NCI-H1417 (cell line): ENCODE measurements at places on chromosomes 12 and 14.

DNA sequence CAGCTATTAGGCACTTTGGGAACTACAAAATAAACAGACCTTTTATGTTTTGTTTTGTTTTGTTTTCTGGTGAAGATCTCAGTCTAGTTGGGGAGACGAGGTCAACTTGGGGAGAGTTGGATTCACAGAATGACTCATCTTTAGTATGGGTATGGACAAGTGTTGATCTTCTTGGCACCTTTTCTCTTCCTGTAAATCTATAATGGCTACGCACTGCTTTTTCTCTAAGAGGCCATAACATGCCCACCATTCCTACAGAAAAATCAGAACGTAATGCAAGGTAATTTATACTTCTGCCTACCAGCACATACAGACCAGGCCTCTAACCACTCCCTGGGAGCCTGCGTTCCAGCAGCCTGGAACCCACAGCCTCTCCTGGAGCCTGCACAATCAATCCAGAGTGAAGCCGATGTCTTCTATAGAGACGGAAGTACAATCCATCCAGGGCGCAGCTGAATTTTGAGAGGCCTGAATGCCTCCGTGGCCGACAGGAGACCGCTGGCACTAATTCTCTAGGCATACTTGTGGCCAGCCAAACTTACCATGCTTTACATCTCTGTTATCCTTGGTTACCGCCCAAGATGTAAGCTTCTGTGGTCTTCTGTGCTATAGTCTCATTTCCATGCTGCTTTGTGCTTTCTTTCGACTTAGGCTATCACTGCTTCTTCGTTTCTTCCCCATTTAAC is 717 bp downstream of the PPHLN1 start:
- peak; percentile 74 for DNase-seq

- DNase-seq: no peak
Observed at GRCh38 chr12:120712610-120713009, 2.4 kb downstream of the UNC119B start.

GRCh38 chr14:92570674-92571262 is 57.2 kb downstream of the RIN3 start:
- DNase-seq: no peak

DNA sequence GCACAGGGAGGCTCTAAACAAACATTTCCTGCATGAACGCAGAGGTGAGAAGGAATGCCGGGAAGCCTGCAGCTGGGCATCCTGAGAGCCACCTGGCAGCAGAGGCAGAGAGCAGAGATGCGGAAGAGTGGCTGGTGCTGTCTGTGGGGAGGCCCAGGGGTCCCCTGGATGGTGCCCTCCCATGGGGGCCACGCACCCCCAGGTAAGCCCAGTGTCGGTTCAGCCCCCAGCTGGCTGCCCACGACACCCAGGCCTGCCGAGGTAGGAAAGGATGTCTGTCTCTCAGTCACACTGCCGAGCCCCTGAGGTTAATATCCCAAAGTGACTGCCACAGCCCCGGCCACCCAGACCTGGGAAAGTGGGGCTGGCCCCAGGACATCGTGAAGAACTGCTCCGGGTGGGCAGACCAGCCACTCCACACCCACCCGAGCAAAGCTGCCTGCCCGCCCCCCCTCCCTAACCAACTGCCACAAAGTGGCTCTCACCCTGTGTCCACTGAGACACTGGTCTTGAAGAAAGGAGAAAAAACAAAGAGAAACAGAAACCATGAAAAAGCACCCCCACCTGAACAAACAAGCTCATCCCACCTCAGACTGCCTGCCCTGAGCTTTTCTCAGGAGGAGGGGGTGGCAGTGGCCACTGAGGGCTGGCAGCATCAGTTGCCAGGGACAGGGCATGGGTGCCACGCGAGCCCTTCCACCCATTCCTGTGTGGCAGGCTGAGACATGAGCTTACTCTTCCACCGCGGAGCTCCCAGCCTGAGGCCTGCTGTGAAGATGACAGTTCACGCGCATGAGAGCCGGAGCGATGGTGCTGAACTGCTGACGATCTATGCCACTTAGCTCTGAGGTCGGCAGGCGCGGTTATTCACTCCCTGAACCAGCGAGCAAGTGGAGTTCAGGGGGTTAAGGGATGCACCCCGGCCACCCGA is 40.8 kb downstream of the CCDC88C start:
- DNase-seq: peak; percentile 66

DNA sequence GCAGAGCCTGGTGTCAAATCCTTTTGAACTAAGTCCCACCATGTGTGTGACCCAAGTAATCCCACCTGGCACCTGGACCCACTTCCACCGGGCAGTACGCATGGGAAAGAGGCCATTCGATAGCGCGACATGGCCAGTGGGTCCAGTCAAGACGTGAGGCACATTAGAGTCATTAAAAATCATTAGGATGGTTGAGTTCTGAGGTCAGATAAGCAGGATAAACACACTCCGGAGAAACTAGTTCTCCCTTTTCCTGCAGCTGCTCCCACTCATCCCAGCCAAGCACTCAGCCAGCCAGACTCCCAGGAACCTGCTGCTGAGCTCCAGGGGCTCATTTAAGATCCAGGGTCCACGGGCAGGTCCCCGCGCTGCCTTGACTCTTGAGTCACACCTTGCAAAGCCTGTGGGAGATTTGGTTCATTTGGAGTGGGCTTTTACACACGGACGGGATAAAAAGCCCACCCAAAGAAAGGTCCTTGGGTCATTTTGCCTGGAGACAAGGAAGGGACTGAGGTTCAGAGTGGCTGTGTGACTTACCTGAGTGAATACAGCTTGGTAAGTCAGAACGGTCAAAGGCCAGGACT is 313.9 kb downstream of the BCL11B start:
- DNase-seq: no peak

DNA sequence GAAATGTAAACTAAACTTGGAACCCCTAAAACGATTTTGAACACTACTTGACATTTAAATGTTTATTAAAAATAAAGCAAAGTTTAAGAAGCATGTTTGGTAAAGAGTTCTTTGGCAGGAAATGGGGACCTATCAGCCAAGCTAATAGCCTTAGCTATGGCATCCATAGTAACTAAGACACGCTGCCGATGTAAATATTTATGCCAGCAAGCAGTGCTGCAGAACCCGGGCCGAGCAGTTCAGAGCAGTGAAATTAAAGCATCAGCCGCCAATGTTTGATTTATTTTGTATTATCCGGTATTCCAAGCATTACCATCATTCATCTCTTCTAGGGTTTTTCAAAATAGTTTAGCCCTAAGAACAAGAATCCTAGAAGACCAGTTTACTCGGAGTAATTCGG is 61.6 kb downstream of the PPP2R5C start:
- DNase-seq: no peak

GRCh38 chr12:69949311-69950002 is 124.4 kb downstream of the MYRFL start:
- no peak for DNase-seq

- no peak for DNase-seq
Observed at GRCh38 chr12:115953031-115953430, 324.5 kb downstream of the MED13L start.

DNA sequence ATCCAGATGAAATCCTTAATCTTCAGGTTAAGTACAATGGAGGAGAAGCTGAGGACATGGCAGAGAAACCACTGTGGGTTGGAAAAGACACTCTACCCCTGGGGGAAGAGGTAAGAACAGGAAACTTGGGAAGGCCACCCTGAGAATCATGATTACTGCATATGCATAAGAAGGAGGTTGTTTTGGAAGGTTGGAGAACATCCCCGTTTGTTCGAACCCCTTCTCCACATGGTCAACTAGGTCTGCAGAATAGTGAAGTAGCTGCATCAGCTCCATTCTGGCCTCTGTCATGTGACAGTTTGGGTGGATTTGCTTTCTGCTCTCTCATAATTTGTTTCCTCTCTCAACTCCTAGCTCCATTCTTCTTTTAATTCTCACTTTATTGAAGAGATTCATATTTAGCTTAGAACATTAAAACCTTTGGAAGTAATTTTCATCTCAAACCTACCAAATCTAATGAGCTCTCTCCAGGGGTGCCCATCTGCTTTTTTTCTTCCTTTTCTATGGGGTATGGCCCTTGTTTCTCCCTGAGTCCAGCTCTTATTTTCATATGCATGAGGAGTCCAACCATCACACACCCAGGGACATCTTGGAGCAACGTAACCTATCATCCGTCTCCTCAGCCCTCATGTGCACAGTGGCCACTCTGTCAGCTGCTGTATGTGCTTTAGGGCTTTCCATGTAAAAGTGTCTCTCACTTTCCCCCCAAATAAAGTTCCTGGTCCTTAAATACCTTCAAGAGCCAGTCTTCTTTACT is 820.3 kb downstream of the TMEM121 start:
- no peak for DNase-seq

DNA sequence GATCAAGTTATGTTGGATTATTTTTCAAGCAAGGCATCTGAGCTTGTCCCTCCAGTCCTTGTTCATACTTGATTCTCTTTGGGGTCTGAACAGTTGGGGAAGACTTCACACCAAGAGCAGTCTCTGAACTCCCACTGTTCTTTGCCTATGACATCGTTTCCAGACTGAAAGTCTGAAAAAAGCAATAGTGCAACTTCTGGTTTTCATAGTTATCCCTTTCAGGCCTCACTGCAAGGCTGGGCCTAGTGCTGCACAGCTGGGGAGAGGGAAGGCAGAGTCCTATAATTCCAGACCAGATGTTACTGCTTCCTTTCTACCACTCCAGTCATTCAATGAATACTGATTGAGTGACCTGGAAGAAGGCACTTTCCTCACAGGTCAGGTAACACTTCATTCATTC is 187.1 kb upstream of the CCND2 start:
- no peak for DNase-seq

DNA sequence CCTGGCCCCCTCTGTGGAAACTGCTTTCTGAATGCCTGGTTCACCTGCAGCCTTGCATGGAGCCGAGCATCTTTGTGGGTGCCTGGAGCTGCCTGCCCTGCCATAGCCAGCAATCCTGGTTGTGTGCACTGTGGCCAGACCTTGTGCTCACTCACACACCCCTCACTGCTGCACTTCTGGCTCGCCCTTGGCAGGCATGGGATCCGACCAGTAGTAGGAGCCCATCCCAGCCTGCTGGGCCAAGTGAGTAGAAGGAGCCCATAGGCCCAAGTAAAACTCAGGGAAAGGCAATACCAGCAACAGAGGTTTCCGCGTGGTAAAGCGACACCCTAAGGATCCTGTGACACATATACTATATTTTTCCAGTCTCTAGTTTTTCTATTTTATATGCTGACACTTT is 270.0 kb upstream of the NAV3 start:
- no peak for DNase-seq

DNA sequence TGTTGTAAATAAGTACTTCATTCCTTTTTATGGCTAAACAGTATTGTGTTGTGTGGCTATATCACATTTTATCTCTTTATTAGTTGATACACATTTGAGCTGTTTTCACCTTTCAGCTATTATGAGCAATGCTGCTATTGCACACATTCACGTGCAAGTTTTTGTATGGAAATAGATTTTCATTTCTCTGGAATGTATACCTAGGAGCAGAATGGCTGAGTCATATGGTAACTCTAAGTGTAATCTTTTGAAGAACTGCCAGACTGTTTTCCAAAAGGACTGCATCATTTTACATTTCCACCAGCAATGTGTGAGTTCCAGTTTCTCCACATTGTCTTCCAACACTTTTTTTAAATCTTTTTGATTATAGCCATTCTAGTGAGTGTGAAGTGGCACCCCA is 134.0 kb downstream of the SRGAP1 start:
- no peak for DNase-seq

- no peak for DNase-seq
Observed at GRCh38 chr12:107780298-107780697, 5.8 kb downstream of the ASCL4 start.

GRCh38 chr14:45094275-45094674 is 10.4 kb downstream of the PRPF39 start:
- no peak for DNase-seq

GRCh38 chr12:69479675-69480074 is 9.5 kb downstream of the FRS2 start:
- DNase-seq: no peak

DNA sequence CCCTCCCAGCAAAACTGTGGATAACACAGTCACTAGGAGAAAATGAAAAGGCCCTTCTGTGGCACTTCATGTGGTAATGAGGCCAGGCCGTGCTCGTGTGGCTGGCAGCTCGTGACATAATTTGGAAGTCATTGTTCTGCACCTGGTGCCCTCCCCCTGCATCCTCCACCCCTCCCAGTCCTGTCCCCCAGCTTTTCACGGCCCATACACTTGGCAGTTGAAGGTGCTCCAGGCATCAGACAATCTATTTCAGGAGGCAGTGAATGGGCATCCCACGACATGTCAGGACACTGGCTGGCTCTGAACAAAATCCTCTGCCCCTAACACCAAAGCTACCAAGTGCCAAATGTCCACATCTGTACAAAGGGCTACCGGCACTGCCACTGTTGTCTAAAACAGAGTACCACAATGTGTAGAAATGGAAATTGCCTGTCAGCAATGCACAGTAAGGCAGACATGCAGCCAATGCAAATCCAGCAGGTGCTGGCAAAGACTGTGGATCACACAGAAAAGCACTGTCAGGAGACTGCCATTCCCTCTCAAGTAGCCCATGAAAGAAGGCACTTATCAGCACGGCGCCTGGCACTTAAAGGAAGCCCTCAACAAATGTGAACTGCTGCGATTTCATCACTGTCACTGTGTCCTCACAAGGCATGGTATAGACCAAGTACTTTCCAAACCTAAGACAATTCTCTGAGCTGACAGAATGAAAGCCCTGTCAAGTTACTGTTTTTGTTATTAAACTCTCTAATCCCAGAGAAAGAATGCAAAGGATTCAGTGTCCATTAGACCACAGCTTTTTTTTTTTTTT is 39.1 kb downstream of the CORO1C start:
- DNase-seq: peak; percentile 98
